Stimulated activated CD8-positive, alpha-beta memory T cell treated with anti-CD3 and anti-CD28 coated beads, Interleukin-12 subunit alpha, Interleukin-12 subunit beta, amount 100 ng/mL, for 1 hour (primary cell): ENCODE measurements at places on chromosomes 5 and 9.

DNA sequence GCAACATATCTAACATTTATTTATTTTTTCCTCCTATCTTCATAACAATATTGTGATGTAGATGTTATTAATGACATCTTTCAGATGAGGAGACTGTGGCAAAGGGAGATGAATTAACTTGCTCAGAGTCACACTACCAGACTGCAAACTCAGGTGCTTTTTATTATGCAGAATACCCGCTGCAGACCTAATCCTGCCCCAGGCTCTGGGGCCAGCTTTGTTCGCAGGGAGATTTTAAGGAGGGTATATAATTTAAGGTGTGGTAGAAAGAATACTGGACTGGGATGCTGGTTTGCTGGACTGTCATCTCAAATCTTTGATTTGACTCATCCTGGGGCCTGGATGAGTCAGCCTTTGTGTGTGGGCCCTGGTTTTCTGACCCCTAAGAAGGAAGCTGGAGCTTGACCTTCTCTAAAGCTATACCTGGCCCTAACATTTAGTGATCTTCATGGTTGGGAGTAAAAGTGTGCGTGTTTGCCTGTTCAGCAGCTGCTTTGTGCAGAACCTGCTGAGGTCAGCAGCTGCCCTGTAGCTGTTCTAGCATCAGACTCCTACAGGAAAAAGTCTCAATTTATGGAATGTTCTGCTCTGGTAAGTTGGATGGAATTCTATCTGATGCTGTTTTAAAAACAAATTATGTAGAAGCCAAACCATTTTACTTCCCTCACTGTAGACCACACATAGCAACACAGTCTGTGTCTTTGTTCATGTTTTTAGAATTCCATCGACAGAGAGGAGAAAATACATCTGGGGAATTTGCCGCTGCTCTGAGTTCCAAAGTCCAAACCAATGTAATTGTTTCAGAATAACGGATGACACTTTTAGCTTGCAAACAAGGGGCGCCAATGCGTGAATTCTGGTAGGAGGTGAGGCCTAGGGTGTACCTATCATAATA is 4.5 kb downstream of the SLC36A1 start:
- DNase-seq: no peak

GRCh38 chr5:82519558-82519957 is 241.4 kb upstream of the RPS23 start:
- no peak for DNase-seq

- DNase-seq: no peak
These were observed 51.3 kb downstream of the SLC46A2 start for GRCh38 chr9:112839331-112839730.

- no peak for DNase-seq
These were observed 284.5 kb upstream of the NUDT12 start for GRCh38 chr5:103847060-103847459.

DNA sequence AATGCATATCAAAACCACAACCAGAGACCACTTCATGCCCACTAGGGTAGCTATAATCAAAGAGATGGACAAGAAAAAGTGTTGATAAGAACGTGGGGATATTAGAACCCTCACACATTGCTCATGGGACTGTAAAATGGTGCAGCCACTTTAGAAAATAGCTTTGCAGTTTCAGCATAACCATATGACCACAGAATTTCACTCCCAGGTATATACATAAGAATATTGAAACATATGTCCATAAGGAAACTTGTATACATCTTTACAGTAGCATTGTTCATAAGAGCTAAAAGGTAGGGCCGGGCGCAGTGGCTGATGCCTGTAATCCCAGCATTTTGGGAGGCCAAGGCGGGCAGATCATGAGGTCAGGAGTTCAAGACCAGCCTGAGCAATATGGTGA is 56.4 kb downstream of the S1PR3 start:
- no peak for DNase-seq

GRCh38 chr9:85258823-85259370 is 482.9 kb downstream of the AGTPBP1 start:
- DNase-seq: no peak
